ENCODE measurements at places on chromosomes 4 and X. TPM values are rescaled to one million over a fixed set of nuclear protein-coding genes. Genes with fewer than 3 reads are reported as not detected.

Gene SPARCL1
- 0.70 TPM for total RNA-seq

Gene SSX4B
- total RNA-seq: not detected

Gene SEC31A
- total RNA-seq: 285 TPM

Gene TRIM75
- not detected for total RNA-seq

Gene AADAT
- total RNA-seq: 2.3 TPM

Gene ITM2A
- total RNA-seq: not detected

Gene PWWP3B
- under 0.01 TPM for total RNA-seq

Gene FAM47E
- 1.9 TPM for total RNA-seq

Gene PHOX2B
- total RNA-seq: not detected

Gene MCTS1
- total RNA-seq: 17.7 TPM

Gene BEX2
- 0.23 TPM for total RNA-seq

Gene ETDB
- total RNA-seq: not detected

Gene REPS2
- 0.23 TPM for total RNA-seq

Gene SPANXN3
- not detected for total RNA-seq

Gene SPOCK3
- 0.60 TPM for total RNA-seq

Gene STARD8
- total RNA-seq: 0.94 TPM

Gene IL2
- not detected for total RNA-seq

Gene PABPC4L
- 1.6 TPM for total RNA-seq

Gene DAPP1
- total RNA-seq: 0.59 TPM

Gene RAB40AL
- 0.82 TPM for total RNA-seq

Gene STK26
- total RNA-seq: 1.4 TPM

Gene TTC29
- total RNA-seq: not detected

Gene CXCL8
- total RNA-seq: not detected

Gene PABPC5
- total RNA-seq: 0.82 TPM

Gene NPY2R
- total RNA-seq: not detected

Gene DMRTC1
- not detected for total RNA-seq

Gene SULT1E1
- total RNA-seq: 291 TPM

Gene NWD2
- total RNA-seq: not detected

Gene ABLIM2
- 0.12 TPM for total RNA-seq

Data from smooth muscle cell of the coronary artery (primary cell).